Body of pancreas (tissue), 4 donors: ENCODE measurements at places on chromosomes 7 and 10.

GRCh38 chr10:126104767-126105166 is 208.4 kb downstream of the FANK1 start:
- DNase-seq: no peak

GRCh38 chr10:118101501-118101900 is 54.8 kb upstream of the RAB11FIP2 start:
- no peak for DNase-seq

GRCh38 chr10:43940898-43941837 is 292.5 kb upstream of the ZNF32 start:
- peak; percentile 27 for DNase-seq

GRCh38 chr7:121916211-121916610 is 43.2 kb downstream of the PTPRZ1 start:
- peak; percentile 19 for DNase-seq

- no peak for DNase-seq
These were observed 82.9 kb downstream of the KLF6 start for GRCh38 chr10:3702056-3702546.

GRCh38 chr10:49347827-49348226 is 48.1 kb downstream of the DRGX start:
- no peak for DNase-seq

DNA sequence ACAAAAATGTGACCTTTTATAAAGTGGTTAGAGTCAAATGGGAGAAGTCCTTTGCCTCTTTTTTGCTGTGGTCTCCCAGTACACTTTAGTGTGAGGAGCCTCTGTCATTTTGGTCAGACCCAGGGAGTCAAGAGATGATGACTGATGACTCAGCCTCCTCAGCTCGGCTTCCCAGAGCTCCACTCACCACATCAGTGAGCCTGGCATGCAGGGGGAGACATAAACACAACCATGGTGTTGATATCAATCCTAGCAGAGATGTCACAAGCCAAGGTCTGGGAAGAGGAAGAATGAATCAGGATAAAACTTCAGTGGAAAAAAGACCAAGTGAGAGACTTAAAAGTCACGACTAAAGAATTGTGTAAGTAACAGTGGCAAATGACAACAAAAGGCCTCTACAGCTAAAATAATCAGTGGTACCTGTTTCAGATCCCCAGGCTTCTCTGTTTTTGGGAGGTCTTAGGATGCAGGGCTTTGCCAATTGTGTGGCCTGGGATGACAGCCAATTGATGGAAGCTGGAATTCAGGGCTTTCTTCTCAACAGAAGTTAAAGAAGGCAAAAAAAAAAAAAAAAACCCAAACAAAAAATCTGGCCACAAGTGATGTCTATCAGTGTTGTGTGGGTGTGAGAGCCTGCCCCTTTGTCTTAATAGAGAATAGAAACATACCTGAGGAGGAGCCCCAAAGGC is 50.2 kb downstream of the TFAM start:
- peak; percentile 51 for DNase-seq

DNA sequence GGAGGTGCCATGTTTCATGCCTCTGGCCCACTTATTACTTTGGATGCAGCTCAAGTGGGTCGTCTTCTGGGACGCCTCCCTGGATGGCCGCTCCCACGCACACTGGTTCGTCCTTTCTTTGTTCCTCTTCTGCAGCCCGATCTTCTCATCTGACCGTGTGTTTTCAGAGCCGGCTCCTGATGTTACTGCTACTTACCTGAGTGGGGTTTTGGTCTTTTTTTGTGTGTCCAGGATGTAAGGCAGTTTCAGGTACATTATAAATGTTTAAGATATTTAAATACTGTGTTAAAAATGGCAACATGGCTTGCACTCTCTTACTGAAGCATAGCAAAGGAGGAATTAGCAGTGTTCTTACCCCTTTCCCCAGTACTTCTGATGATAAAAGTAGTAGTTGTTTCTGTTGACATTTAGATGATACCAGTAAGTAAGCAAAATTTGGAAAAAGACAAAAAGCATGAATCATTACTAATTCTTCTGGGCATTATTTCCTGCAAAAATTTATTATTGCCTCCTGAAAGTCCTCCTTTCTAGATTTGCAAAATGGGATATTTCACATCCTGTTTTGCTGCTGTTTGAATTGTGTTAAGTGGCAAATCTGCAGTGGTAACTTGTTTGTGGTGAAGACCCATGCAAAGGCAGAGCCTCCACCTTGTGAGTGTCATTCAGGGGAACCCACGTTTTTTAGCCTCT is 59.4 kb downstream of the SHH start:
- no peak for DNase-seq

DNA sequence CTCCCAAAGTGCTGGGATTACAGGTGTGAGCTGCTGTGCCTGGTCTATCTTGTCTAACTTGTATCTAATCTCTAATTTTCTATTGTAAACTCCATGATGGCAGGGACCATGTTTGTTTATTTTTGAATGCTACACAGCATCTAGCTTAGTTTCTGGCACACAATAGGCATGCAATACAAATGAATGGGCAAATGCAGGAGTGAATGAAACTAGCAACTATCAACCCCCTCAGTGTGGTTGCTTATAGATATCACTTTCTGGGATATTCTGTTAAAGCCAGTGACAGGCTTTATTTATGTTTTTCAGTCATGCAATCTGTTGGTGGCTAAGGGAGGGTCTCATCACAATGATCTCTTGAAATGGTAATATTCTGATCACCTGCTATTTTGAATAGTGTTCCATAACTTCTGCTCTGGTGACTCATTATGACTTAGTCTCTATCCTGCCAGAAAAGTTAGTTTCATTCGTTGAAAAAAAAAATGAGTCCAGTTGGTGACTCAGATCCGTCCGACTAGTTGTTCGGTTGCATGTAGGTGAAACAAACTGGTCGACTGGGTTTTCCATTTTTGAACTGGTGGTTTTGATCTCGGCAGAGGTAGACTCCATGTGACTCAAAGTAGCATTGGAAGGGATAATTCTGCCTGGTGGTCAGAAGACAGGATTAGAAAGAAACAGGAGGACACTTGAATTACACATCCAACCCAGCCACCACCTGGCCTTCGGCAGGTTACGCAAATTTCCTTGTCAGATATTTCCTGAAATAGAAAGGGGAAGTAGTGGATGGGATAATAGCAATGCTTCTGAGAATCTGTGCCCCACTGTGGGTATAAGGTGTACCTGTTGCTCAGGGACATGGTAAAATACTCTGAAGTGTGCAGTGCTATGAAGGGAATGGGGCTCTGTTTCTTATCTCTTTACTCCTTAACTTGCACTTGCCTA is 76.8 kb downstream of the GATA3 start:
- DNase-seq: no peak

DNA sequence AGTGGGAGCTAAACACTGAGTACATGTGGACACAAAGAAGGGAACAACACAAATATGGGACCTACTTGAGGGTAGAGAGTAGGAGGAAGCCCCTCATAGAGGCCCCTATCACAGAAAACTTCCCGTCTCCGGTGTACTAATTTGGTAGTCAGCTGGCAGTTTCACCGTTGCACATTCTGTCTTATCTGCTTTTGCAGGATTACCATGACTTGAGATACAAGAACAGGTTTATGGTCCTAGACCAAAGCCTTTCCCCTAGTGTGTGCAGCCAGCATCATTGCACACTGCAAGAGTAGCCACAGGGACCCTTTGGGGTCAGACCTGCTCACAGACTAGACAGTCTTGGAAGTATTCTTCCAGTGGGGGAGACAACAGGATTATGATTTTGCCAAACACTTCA is 5.9 kb upstream of the IFIT1B start:
- no peak for DNase-seq

DNA sequence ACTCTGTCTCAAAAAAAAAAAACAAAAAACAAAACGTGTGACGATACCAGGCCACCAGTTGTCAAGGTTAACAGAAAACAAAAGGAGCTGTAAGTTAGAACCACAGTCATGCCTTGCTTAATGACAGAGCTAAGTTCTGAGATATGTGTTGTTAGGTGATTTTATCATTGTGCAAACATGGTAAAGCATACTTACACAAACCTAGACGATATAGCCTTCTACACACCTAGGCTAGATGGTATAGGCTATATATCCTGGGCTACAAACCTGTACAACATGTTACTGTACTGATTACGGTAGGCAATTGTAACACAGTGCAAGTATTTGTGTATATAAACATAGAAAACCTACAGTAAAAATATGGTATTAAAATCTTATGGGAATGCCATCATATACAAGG is 564.2 kb downstream of the HTR7 start:
- DNase-seq: no peak

GRCh38 chr10:73522263-73522662 is 26.4 kb upstream of the PPP3CB start:
- DNase-seq: no peak

- peak; percentile 23 for DNase-seq
These were observed 47.8 kb upstream of the FRMD4A start for GRCh38 chr10:14378387-14378960.

GRCh38 chr7:134777908-134778580 is 1.4 kb upstream of the CALD1 start:
- DNase-seq: no peak

- no peak for DNase-seq
These were observed 2.0 kb upstream of the ITGB1 start for GRCh38 chr10:32960022-32960421.

- DNase-seq: peak; percentile 90
These were observed 110.5 kb downstream of the HECTD2 start for GRCh38 chr10:91520661-91521060.

DNA sequence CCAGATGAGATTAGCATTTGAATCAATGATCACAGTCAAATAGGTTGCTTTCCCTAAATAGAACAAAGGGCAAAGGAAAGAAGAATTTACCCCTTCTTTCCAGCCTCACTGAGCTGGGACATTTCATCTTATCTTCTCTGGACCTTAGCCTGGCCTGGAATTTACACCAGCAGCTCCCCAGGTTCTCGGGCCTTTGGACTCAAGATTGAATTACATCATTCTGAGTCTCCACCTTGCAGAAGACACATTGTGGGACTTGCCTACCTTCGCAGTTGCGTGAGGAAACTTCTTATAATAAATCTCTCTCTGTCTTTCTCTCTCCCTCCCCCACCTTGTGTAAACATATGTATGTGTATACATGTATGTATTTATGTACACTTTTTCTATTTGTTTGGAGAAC is 732.4 kb downstream of the IPMK start:
- DNase-seq: no peak
